ENCODE measurements at places on chromosomes 16 and 17.
A peak's percentile ranks its signal among the peaks of the same experiment; 100 is the strongest.

GRCh38 chr16:53964145-53964790 is 260.3 kb downstream of the FTO start:
- no peaks in the 10 kb centered on the region for H3K27me3 ChIP-seq
- no peak overlapping the region for H3K4me3 ChIP-seq
- DNase-seq, result no peak
- no peaks in the 10 kb centered on the region for H3K36me3 ChIP-seq
- H3K4me1 ChIP-seq, result no peaks in the 10 kb centered on the region
- H3K27ac ChIP-seq, result no peak overlapping the region

DNA sequence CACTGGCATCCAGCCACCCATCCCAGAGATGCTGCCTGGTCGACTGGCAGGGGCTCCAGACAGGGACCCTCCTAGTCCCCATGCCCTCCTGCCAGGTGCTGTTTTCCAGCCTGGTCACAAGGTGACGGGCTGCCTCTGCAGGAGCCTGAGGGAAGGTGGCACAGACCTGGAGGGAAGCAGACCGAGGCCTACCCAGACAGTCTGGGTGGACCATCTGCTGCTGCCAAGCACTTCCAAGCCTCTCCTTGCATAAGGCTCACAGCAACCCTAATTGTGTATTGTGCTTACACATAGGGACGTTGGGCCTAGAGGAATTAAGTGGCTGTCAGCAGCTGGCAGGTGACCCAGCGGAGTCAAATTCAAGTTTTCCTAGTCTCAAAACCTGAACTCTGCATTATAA is 90.1 kb upstream of the KCNJ18 start:
- DNase-seq, result no peak
- H3K36me3 ChIP-seq, result no peaks in the 10 kb centered on the region
- H3K27ac ChIP-seq, result no peak overlapping the region
- H3K27me3 ChIP-seq, result no peaks in the 10 kb centered on the region

DNA sequence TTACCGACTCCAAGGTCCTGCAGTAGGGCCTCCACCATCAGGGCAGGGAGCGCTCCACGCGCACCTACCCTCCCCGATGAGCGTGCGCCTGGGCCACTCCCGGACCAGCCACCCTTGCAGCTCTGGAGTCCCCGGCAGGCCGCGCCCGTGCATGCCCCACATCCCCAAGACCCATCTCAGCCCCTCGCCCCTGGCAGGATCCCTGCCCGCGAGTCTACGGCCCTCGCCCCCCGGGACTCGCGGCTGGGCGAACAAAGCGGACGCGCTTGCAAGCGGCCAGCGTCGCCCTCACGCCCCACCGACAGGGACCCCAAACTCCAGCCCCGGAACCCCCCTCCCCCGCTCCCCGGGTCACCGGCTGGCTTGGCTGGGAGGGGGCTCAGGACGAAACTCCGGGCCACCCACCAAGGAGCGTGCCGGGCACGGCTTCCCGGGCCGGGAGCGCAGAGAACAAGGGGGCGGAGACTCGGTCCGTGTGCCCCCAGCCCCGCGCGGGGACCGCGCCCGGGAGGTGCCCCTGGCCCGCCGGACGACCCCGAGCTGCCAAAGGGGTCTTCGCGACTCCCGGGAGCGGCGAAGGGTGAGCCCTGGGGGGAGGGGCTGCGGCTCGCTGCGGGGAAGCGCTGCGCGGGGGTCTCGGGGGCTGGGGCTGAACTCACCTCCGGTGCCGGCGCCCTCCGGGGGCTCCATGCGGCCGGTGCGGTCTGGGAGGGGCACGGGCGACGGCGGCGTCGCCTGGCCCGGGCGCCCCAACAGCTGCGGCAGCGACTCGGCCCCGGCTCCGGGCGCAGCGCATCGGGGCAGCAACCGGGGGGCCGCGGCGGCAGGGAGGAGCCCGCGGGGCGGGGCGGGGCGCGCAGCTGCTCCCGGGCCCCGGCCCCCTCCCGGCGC is at the start of gene DBNDD1:
TSS of gene DBNDD1 (minus strand) at position 805 of the 891 bp plus-strand sequence. CDS start at position 690, 115 bp downstream.
- no peak for DNase-seq
- H3K27ac ChIP-seq, result peak within 1 kb of the TSS; percentile 46
- H3K27me3 ChIP-seq, result peaks cover 10% of the 10 kb centered on the region
- H3K4me1 ChIP-seq, result peaks cover 36% of the 10 kb centered on the region

GRCh38 chr17:39529455-39529854 is 68.2 kb downstream of the CDK12 start:
- peaks cover 39% of the 10 kb centered on the region for H3K4me1 ChIP-seq
- no peaks in the 10 kb centered on the region for H3K27me3 ChIP-seq
- H3K4me3 ChIP-seq, result no peak overlapping the region

DNA sequence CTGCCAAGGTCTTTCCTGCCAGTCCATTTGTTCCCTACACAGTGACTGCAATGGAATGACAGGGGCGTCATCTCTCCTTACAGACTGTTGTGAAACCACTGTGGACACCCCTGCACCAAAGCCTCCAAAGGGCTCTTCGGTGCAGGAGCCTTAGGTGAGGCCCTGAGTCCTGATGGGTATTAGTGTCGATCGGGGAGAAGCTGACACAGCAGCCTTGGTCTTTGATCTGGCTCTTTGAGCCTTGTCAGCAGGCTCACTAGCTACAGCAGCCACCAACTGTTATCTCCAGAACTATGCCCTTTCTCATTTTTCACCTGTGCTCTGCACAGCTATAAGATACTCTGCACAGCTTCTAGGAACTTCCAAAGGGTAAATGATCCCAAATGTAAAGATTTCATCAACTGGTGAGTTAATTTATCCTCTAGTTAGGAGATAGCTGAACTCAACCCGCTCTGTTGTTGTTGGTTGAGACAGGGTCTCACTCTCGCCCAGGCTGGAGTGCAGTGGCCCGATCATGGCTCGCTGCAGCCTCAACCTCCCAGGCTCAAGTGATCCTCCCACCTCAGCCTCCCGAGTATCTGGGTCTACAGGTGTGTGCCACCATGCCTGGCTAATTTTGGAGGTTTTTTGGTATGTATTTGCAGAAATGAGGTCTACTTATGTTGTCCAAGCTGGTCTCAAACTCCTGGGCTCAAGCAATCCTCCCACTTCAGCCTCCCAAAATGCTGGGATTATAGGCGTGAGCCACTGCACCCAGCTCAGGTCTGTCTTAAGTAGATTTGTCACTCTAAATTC is 19.7 kb downstream of the G6PC1 start:
- no peak overlapping the region for H3K4me3 ChIP-seq
- DNase-seq, result no peak
- H3K27me3 ChIP-seq, result no peaks in the 10 kb centered on the region
- no peaks in the 10 kb centered on the region for H3K36me3 ChIP-seq
- peaks cover 72% of the 10 kb centered on the region for H3K4me1 ChIP-seq

DNA sequence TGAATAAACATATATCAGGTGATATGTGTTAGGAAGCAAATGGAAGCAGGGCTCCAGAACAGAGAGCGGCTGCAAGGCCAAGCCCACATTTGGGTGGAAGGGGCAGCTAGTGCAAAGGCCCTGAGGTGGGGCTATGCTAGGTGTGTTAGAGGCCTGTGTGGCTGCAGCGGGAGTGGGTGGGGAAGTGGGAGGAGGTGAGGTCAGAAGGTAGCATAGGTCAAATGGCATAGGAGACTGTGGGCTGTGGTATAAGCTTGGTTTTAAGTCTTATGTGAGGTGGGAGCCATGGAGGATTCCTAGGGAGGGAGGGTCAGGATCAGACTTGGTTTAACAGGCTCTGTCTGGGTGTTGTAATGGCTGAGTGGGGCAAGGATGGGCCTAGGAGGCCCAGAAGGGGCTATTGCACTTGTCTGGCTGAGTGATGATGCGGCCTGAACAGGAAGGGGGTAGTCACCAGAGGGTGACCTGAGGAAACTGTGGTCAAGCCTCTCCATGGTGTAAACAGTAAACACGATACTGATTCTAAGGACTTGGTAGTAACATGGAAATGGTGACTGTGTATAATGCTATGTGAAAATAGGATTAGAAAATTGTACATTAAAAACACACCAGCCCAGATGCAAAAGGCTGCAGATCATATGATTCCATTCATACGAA is 31.1 kb downstream of the RAI1 start:
- H3K4me3 ChIP-seq, result no peak overlapping the region
- H3K27me3 ChIP-seq, result no peaks in the 10 kb centered on the region
- DNase-seq, result no peak
- H3K4me1 ChIP-seq, result peaks cover 53% of the 10 kb centered on the region
- H3K27ac ChIP-seq, result peak overlapping the region; percentile 82

DNA sequence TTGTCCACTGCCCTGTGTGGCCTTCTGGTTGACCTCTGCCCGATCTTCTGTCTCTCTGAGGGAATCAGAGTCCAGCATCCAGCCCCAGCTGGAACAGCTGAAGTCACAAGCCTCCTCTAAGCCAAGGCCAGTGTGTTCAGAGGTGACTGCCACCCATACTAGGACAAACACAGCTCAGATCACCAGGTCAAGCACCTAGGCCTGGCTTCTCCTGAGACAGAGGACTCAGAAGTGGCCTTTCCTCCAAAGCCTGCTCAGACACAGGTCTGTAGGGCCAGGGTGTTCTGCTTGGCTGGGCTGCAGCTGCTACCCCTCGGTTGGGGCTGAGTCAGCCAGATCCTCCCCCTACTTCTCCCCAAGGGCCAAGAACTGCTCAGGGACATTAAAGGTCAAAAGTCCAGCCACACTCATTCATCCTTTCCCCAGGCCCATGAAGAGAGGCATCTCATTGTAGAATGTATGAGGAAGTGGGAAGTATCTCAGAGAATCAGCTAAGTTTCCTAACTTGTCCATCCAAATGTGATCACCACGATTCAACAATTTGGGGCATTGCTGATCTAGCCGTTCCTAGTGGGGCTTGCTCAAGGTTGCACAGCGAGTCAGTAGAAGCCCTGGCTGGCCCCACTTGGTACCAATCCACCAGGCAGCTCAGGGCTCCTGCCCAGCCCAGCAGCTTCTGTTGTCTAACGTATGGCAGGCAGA is 7.6 kb downstream of the SLC46A1 start:
- H3K4me1 ChIP-seq, result peaks cover 5% of the 10 kb centered on the region
- H3K4me3 ChIP-seq, result no peak overlapping the region
- H3K36me3 ChIP-seq, result peaks cover 92% of the 10 kb centered on the region
- H3K27me3 ChIP-seq, result no peaks in the 10 kb centered on the region

GRCh38 chr16:69903865-69904415 is 47.2 kb upstream of the CLEC18A start:
- no peak overlapping the region for H3K4me3 ChIP-seq
- no peaks in the 10 kb centered on the region for H3K4me1 ChIP-seq
- DNase-seq, result no peak
- no peak overlapping the region for H3K27ac ChIP-seq
- no peaks in the 10 kb centered on the region for H3K27me3 ChIP-seq

GRCh38 chr16:4293822-4294457 is 21.1 kb upstream of the TFAP4 start:
- DNase-seq, result peak; percentile 58
- H3K4me1 ChIP-seq, result peaks cover 39% of the 10 kb centered on the region
- no peaks in the 10 kb centered on the region for H3K27me3 ChIP-seq
- H3K4me3 ChIP-seq, result no peak overlapping the region
- peak overlapping the region; percentile 51 for H3K27ac ChIP-seq

DNA sequence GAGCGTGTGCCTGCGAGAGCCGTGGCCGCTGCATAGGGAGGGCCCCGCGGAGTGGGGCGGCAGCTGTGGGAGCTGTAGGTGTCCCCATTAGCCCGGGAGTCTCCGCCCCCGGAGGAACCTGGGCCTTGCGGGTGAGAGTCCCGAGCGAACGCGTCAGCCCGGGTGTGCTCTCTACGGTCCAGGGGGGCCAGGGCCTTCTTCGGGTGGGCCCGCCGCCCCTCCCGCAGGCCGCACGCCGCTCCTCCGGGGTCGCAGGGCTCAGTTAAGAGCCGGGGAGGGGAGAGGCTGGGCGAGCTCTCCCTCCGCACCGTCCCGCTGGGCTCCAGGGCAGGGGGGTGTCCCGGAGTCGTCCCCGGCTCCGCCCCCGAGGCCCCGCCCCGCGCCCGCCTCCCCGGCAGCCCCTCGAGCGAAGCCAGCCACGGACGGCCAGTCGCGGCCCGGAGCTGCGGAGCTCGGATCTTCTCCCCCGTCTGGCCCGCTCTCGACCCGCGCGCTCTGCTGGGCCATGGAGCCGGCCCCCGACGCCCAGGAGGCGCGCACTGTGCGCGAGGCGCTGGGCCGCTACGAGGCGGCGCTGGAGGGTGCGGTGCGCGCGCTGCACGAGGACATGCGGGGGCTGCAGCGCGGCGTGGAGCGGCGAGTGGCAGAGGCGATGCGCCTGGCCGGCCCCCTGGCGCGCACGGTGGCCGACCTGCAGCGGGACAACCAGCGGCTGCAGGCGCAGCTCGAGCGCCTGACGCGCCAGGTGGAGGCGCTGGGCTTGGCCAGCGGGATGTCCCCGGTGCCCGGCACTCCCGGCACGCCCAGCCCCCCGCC is at the start of gene SMTNL2:
TSS of gene SMTNL2 (plus strand) at position 429 of the 816 bp plus-strand sequence. CDS start at position 506, 77 bp downstream.
- no peaks in the 10 kb centered on the region for H3K36me3 ChIP-seq
- peak within 1 kb of the TSS; percentile 44 for H3K27ac ChIP-seq
- DNase-seq, result no peak
- H3K4me1 ChIP-seq, result peaks cover 8% of the 10 kb centered on the region
- H3K4me3 ChIP-seq, result peak within 1 kb of the TSS; percentile 59

DNA sequence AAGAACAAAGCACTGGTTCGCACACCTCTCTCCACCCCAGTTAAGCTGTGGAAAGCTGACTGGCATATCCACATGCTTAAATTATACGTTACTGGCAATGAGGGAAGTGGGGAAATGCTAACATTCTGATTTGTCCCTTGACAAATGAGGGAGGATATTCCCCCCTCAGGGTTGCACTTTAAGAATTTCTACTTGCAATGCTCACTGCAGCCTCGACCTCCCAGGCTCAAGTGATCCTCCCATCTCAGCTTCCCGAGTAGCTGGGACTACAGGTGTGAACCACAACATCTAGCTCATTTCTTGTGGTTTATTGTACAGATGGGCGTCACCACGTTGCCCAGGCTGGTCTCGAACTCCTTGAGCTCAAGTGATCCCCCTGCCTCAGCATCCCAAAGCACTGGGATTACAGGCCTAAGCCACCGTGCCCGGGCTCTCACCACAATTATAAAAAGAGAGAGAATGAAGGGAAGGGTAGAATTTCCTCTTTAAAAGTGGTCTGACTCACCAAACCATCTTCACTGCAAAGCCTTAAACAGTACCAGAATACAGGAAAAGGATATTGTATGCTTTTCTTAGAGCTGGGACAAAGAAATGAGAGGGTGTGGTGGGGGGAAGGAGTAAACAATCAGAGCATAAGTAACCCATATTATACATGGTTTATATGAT is 38.9 kb downstream of the KANSL1 start:
- peaks cover 94% of the 10 kb centered on the region for H3K4me1 ChIP-seq
- DNase-seq, result no peak
- no peaks in the 10 kb centered on the region for H3K27me3 ChIP-seq
- H3K36me3 ChIP-seq, result no peaks in the 10 kb centered on the region

GRCh38 chr17:43517615-43518386 is 28.3 kb downstream of the ETV4 start:
- no peak overlapping the region for H3K4me3 ChIP-seq
- H3K36me3 ChIP-seq, result peaks cover 100% of the 10 kb centered on the region
- H3K4me1 ChIP-seq, result peaks cover 8% of the 10 kb centered on the region
- H3K27ac ChIP-seq, result no peak overlapping the region
- DNase-seq, result no peak

GRCh38 chr16:57764341-57765159 is 29.0 kb downstream of the KATNB1 start:
- H3K36me3 ChIP-seq, result peaks cover 85% of the 10 kb centered on the region
- no peak overlapping the region for H3K27ac ChIP-seq
- no peak overlapping the region for H3K4me3 ChIP-seq
- H3K27me3 ChIP-seq, result no peaks in the 10 kb centered on the region
- no peaks in the 10 kb centered on the region for H3K4me1 ChIP-seq

All from lower lobe of right lung (tissue), 2 donors.